ENCODE measurements at places on chromosomes 5 and 9. TPM values are rescaled to one million over a fixed set of nuclear protein-coding genes. Genes with fewer than 3 reads are reported as not detected.

DNA sequence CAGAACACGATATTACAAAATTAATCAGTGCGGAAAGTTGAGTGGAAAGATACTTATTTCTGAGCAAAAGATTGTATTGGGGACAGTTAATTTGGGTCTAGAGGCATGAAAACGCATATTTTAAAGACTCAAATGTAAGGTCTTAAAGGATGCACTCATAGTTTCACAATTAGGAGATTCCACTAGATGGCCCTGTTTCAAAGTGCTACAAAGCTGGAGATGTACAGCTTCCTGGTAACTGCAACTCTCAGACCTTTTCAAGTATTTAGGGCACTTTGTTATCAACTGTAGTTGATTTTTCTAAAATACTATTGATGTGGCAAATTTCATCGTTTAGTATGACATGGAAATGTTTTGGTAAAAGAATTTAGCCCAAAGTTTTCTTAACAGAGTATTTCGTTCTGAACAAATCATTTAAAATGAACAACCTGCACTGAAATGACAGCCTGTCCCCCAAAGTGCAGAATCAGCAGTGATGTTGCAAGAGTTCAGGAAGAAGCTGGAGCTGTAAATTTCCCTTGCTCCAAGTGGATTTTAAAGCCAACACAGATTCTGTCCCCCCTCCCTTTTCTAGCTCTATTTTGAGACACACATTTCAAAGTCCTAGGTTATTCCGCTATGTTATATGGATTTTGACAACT, 16.2 kb upstream of the NDUFB6 start:
- no peak for DNase-seq

- DNase-seq = no peak
Observed at GRCh38 chr9:137308057-137308619, 6.1 kb upstream of the NRARP start.

- DNase-seq = no peak
Observed at GRCh38 chr5:140223567-140223966, 48.6 kb downstream of the CYSTM1 start.

GRCh38 chr5:172793577-172794488, 22.8 kb upstream of the DUSP1 start:
- DNase-seq = no peak

DNA sequence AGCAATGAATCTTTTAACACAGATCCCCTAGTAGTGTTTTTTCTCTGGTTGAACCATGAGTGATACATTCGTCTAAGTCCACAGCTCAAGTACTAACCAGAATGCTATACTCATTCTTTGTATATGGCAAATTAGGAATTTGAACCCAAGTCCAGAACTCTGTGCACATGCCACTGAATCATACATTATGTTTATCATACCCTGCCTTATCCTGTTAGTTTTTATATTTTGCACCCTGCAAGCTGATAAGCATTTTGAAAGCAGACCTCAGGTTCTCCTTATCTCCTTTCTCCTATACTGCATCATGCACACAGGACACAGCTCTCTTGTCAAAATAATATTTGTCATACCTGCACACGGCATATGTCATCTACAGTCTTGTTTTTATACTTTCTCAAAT, 54.6 kb upstream of the ELL2 start:
- no peak for DNase-seq

DNA sequence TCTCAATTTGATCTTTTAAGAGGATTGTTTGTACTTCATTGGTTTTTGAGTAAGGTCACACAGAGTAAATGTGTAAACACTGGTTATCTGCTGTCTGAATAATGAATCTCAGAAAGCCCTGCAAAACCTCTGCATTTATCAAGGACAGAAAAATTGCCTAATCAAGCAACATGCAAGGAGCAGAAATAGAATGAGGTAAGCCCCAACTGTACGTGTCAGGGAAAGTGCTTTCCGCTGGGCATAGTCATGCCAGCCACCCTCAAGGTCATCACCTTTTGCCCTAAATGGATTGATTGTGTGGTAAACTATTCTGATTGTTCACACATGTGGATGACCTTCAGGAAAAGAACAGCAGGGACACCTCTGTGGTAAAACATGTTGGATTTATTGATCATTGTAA, 376.9 kb upstream of the KCNN2 start:
- no peak for DNase-seq

DNA sequence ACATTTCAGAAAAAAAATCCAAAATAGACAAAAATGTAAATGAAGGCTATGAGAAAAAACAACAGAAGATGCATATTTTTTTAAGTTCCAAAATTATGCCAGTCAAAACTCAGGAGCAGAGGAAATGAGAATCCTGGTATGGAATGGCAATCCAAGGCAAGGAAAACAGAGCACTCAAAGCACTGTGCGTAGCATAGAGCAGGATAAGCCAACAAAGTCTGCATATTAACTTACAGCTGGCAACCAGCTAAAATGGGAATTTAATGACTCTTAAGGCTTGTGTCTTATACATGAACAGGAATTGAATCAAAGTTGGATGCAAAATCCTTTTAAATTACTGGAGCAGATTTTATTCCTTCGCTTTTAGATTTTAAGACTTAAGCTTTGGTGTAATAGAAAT, 203.5 kb upstream of the DAPK1 start:
- DNase-seq = no peak

GRCh38 chr9:126777733-126778132, 27.1 kb upstream of the ZBTB43 start:
- no peak for DNase-seq

DNA sequence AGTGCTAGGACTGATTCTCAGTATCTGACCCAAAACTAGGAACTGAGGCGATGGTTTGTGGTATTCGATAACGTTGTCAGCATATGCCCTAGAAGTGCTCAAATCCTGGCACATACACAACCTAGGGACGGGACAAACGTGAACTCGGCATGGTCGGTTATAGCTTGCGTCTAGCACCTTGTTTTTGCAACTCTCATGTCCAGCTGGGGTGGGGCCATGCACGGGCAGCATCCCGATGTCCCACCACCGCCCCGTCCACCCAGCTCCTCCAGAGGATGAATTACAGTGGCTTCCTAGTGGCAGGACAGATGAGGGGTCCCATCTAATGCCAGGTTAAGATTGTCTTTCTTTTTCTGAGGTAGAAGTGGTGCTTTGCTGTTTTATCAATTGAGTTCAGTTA, 31.6 kb downstream of the PROP1 start:
- no peak for DNase-seq

- DNase-seq = no peak
Observed at GRCh38 chr9:3458806-3459475, 66.9 kb downstream of the RFX3 start.

DNA sequence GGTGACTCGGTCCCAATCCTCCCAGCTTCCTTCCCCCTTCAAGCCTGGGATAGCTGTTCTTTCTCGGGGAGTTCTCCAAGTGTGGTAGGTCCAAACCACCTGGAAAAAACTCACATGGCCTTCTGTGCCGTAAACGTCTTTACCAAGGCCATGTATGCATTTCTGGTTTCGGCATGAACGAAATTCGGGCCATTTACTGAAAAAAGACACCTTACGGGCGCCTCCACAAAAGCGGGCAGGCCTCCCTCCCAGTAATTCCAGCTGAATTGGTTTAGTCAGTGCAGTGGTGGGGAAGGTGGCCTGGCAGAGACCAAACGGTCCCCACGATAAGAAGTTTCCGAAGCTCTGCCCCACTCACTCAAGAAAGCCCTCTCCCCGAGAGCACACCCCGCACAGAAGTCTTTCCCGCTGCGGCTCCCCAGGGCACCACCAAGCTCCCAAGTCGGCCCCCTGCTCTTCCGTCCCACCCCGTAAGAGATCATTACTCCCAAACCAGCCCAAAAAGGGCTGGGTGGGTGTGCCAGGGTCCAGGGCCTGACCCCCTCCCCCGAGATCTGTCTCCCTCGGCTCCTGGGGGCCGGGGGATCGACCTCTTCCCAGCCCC, 86.3 kb upstream of the MELK start:
- DNase-seq = peak; percentile 28

DNA sequence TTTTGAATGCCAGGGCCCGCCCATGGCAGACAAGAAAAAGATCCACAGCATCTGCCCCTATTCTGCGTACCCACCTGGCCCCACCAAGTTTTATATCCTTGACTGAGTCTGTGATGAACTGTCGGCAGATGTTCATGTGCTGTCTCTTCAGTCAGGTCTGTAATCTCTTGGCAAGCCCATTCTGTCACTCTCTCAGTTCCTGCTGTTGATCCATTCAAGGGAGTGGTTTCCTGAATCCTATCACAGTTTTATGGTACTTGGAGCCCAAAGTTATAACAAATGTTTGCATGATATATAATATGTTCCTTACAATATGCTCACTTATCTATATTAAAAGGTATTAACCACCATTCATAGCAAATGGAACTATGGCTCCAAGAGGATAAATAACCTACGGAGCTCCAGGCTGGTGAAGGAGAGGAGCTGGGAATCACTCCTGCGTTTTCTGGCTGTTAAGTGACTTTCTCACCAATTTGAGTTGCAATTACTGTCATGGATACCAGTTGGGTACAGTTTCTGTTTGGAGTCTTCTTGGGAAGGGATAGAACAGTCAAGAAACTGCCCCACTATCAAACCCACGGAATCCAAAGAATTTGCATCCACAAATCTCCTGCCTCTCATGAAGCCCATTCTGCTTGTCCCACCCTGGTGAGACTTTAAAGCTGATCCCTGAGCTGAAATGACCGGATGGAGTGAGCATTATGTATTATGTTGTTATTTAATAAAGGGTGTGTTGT, 103.4 kb upstream of the SPRY4 start:
- DNase-seq = no peak

DNA sequence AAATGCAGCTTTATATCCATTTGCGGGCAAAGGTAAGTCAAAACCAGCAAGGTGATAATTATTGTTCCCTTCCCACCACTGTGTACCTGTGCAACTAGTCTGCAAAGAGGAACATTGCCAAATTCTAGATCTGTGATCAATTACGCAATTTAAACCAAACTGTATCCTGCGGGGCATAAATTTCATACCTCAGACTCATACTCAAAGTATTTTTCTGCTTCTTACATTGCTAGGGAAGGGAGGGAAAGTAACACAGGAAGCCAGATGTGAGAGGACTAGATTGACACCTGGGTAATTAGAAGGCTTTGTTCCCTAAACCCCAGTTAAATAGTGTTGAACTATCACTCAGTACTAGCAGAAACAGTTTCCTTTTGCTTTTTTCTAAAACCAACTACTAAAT, 240.2 kb upstream of the ZNF608 start:
- DNase-seq = no peak

- no peak for DNase-seq
Observed at GRCh38 chr5:17743580-17744435, 109.5 kb downstream of the TAF11L14 start.

- DNase-seq = no peak
Observed at GRCh38 chr5:9920697-9921096, 290.5 kb upstream of the TAS2R1 start.

DNA sequence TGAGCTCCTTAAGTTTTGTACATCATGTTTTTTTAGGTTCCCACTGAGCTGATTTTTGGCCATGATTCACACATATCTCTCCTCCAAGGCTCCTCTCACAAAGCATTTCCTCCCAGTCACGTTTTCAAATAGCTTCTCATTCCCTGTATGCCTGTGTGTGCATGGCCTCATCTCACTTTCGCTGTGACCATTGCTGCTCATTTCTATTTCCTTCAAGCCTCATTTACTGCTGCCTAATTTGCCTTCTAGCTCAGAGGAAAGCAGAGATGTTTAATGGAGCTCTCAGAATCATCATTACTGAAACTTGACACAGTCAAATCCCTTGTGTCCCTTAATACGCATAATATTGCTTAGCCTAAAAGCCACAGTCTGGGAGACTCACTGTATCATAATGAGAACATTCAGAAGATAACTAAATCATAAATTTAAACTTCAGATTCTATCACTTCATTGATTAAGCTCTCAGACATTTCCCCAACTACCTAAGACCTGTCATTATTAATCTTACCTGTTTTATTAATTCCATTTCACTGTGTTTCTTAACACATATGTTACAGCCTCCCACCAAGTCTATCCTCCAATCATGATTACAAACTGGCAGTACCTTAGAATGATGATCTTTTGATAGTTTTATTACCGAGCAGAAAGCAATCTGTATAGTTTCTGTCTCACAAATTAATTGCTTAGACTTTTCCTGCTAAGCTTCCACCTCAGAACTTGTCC, 278.3 kb upstream of the PTGER4 start:
- no peak for DNase-seq

GRCh38 chr9:94812343-94812742, 85.8 kb downstream of the AOPEP start:
- DNase-seq = no peak

GRCh38 chr5:128844354-128844923, 120.8 kb upstream of the SLC27A6 start:
- no peak for DNase-seq

DNA sequence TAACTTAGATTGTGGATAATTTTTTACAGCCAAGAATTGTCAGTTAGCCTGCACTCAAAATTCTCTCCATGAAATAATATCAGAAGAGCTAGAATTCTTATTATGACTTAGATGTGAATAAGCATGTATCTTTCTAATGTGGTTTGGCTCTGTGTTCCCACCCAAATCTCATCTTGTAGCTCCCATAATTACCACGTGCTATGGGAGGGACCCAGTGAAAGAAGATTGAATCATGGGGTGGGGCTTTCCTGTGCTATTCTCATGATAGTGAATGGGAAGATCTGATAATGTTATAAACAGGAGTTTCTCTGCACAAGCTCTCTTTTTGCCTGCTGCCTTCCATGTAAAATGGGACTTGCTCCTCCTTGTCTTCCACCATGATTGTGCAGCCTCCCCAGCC, 176.8 kb downstream of the MAT2B start:
- no peak for DNase-seq

Gene TRPM6
- 48.0 TPM for total RNA-seq

Gene FSD1L
- 7.8 TPM for total RNA-seq

Gene TRIP13
- total RNA-seq = 2.1 TPM

Gene C9orf43
- total RNA-seq = 0.21 TPM

Gene BTNL8
- 33.0 TPM for total RNA-seq

Gene DOK3
- 8.9 TPM for total RNA-seq

Gene CCDC152
- 0.70 TPM for total RNA-seq

Gene PPP3R2
- 0.12 TPM for total RNA-seq

Gene THBS4
- total RNA-seq = 8.2 TPM

Gene FYB1
- 7.3 TPM for total RNA-seq

All from left colon (tissue), 2 donors.